HFF-Myc (cell line): ENCODE measurements at places on chromosomes 11 and 22.
A peak's percentile ranks its signal among the peaks of the same experiment; 100 is the strongest.

- no peak for DNase-seq
These were observed 278.2 kb upstream of the CHORDC1 start for GRCh38 chr11:90500922-90501568.

DNA sequence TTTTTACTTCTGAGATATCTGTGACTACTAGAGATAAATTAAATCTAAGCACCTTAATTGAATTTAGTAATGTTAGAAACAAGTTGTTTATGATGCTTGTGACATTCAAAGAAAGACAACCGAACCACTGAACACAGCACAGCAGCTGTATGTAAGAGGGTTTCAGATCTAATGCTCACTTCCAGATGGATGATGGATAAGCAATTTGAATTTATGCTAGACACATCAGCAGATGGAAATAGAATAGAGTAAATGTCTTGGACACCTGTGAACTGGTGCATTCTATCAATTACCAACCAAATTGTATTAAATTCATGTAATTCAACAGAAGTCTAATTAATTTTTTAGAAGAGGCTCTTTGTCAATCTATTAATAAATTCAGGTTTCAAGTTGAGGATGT is 306.3 kb downstream of the CNTN5 start:
- DNase-seq: no peak

DNA sequence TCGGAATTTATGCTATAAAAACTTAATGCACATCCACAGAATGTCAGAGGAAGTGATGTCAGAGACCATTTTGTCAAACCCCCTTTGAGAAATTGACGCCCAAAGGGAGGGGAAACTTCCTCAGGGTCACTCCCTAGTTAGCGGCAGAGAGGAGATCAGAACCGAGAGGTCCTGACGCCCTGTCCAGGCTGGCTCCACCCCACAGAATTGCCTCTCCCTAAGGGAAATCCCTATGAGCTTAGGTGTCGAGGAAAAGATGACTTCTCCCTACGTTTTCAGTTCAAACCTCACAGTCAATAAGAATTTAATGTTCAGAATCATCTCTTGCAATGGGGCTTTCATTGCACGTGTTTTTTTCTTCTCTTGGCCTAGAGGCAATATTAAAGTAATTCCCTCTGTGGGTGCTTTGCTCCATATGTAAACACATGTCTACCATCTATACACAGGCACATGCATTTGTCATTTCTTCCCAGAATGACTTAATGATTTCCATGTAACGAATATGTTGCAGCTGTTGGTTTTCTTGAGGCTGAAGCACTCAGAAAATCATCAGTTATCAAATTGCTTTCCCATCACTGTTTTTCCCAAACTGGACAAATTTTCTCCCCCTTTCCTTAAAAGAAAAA is 148.7 kb upstream of the TIMP3 start:
- no peak for DNase-seq

DNA sequence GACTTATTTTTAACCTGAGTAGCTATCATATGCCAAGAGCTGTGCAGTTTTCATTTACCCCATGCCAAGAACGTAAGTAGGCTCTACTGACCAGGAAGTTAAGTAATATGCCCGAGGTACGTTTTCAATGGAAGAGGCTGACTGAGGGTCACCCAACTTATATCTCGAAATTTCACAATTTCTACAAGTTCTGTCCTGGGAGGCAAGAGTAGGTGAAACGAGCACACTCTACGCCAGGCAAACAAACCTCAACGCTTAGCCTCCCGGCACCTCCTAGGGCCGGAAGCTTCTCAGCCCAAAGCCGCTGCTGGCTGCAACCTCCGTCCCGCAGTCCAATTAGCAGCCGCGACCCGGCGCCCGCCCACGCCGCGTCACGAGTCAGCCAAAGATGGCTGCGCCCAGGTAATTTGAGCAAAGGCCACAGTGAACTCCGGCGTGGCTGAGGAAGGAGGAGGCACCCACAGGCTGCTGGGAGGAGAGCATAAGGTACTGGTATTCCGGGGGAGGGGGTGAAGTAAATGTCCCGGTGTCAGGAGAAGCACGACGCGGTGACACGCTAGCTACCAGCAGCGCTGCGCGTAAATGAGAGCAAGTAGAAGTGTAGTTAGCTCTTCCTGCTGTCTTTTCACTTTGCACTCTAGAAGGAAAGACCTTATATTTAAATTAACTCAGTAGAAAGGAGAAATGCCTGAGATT is at the start of gene TMEM126A:
Gene TMEM126A (plus strand): TSS at position 364 of the 696 bp plus-strand sequence. CDS start 2,289 bp downstream, outside the sequence.
- DNase-seq: peak; percentile 56

DNA sequence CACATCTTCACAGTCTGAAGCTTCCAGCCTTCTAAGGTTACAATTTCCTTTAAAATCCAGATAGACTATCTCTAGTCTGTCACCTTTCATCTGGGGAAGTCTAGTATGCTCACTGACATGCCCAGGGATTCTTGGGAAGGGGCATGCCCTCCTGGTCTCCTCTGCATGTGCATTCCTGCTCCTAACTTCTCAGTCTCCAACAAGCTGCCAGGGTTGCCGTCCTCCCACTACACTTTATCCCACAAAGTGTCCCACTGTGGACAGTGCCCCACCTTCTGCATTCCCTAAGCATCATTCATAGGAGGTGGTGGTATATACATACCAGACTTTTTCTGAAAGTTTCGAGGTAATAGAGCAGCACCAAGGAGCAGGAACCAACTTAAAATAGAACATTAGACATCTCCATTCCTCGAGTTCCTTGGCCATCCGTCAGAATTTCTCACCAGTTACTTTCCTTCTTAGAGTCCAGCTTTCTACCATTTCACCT is 28.7 kb downstream of the EIF3F start:
- no peak for DNase-seq

GRCh38 chr11:6757373-6757967 is 14.3 kb downstream of the OR2AG2 start:
- DNase-seq: peak; percentile 30

DNA sequence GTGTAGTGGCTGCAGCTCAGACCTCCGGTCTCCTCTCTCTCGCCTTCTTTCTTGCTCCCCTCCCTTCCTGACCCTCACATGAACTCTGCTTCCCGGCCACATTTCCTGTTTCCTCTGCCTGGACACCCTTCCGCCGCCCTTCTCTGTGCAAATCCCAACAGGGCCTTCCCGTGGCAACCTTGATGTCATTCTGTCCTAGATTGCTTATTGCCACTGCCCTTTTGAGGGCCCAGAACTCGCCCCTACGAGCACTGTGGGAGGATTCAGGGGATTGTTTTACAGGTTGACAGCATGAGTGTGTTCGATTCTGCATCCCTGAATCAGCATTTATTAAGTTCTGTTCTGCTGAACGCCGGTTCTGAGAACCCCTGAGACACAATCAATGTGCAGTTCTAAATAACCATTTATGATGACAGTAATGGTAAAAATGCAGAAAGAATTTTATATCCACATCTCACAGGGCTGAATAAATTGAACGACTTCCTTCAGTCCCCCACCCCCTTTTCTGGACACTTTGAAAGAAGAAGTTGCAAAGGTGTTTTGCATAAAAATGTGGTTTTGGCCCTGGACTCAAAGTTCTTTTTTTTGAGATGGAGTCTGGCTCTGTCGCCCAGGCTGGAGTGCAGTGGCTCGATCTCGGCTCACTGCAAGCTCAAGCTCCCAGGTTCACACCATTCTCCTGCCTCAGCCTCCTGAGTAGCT is 6.4 kb downstream of the BATF2 start:
- DNase-seq: no peak

GRCh38 chr11:68379206-68379605 is 66.8 kb downstream of the LRP5 start:
- no peak for DNase-seq

- DNase-seq: no peak
These were observed 1354.4 kb downstream of the LRRC4C start for GRCh38 chr11:40104941-40105550.

- no peak for DNase-seq
These were observed 100.8 kb downstream of the TRAF6 start for GRCh38 chr11:36409152-36409816.

DNA sequence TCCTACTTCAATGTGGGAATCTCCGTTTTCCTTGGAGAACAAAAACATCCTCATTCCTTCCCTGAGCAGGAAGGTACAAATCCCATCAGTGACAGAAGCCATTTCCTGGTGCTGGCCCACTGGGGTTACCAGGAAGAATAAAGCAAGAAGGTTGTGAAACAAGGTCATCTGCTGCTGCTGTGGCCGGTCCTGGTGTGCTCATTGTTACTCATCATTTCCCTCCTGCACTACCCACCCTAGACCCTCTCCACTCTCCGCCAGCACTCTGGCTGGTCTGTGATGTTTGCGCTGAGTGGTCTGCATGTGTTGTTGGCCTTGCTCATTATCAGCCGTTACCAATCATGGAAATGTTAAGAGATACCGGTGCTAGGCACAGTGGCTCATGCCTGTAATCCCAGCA is 37.0 kb downstream of the OSBP2 start:
- DNase-seq: no peak

- DNase-seq: no peak
These were observed 18.3 kb upstream of the YWHAH start for GRCh38 chr22:31926024-31926423.

DNA sequence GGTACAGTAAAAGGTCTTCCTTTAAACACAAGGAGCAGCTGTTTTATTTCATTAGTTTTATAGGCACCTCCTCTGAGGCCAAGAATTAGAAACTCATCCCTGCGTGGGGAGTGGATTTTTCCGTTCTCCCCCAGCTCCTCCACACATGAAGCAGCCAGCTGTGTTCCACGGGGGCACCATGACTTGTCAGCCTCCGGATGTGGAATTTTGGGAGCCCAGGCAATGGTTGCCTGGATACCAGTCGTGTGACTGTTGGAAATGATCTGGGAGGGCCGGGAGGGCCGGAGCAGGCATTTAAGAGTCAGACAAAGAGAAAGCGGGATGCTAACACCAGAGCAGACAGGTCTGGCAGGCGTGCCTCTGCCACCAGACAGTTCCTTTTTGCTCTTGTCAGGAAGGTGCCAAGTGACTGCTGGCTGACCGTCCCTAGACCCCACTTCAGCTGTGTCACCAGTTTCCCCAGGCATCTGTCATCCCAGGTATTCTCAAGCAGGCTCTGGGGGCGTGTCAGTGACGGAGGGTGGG is 15.9 kb upstream of the CDC42EP2 start:
- no peak for DNase-seq

DNA sequence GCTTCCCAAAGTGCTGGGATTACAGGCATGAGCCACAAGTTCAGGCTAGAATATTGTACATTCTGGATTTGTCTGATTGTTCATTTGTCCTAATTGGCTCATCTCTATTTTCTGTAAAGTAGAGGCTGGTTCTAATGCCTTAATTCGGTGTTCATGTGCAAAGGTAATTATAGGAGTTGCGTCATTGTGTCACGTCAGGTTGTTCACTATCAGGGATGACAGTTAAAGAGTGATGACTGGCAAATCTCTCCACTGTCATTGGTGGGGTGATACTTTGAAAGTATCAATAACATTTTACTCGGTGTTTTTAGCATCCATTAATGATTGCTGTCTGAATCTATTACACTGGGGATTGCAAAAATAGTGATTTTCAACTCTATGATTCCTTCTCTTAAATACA is 103.5 kb downstream of the HIPK3 start:
- DNase-seq: no peak

DNA sequence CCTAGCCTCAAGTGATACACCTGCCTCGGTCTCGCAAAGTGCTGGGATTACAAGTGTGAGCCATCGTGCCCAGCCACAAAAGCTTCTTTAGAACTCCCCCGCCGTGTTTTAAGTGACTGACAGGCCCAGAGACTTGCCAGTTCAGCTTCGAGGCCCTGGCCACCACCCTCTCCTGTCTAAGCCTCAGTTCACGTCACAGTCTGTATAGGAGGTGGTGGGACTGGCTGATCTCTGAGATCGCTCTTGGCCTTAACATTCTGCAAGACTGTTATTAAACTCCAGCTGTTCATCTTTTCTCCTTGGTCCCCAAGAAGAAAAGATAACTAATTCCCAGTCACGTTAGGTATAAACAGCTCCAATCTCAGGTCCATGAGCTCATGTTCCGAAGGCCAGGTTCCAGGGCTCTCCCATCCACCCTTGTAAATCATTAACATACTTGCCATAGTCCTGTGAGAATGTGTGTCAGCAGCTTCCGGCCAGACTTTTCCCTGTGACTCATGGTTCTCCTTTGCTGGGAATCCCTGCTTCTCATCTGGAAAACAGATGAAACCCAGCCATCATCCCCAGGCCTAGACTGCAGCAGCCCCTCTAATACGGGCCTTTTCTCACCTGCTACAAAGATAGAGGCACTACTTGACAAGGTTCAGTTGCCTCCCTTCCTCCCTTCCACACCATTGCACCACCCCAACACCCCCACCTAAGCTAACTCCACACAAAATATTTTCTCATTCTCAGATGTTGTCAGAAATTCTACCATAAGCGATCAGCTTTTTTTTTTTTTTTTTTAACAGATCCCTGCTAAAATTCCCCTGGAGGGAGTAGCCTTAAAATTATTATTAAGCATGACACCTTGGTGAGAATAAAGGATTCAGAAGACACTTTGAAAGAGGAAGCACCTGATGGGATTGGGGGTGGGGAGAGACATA is 5.6 kb upstream of the KIAA0930 start:
- peak; percentile 97 for DNase-seq

DNA sequence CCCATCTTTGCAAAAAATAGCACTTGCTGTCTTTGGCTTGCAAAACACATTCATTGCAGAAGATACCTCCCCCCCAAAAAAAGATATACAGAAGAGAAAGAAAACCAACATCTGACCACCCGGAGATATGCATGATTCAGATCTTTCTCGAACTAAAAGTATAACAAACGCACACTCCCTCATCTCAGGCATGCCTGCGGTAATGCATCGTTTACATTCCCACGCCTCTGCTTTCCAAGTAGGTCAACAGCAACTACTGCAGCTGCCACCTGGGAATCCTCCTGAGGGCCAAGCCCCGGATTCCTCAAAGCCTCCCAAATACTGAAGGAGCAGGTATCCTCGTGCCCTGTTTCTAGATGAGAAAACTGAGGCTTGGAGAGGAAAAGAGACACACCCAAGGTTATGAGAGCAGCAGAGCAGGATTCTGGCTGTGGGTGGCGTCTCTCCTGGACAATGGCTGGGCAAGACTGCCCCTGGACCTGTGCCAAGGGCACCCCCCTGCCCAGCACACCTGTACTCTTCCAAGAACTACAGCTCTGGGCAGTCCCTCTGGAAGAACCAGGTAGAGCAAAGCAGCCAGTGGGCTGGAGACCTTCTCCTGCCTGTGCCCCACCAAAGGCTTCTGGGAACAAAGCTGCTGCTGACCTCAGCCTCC is 38.1 kb downstream of the NUP50 start:
- no peak for DNase-seq

DNA sequence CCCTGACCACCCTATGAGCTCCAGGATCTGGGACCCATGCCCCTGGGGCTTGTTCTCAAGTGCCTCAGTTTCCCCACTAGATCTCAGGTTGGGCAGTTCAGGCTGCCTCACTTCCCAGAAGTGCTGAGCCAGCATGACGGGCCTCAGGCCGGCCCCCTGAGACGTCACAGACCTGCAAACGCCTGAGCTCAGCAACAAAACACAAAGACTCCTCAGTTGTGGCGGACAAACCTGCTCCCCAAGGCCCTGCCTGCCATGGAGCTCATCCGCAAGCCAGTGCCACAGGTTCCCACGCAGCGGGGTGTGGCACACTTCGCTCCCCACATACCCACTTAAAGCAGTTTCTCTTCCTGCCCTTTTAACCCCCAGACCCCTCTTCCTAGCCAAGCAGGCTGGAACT is 45.2 kb downstream of the NECTIN1 start:
- no peak for DNase-seq
